Myocyte (in vitro differentiated cells): ENCODE measurements at places on chromosomes 2 and 18. TPM values are rescaled to one million over a fixed set of nuclear protein-coding genes. Genes with fewer than 3 reads are reported as not detected.
A peak's percentile ranks its signal among the peaks of the same experiment; 100 is the strongest.

DNA sequence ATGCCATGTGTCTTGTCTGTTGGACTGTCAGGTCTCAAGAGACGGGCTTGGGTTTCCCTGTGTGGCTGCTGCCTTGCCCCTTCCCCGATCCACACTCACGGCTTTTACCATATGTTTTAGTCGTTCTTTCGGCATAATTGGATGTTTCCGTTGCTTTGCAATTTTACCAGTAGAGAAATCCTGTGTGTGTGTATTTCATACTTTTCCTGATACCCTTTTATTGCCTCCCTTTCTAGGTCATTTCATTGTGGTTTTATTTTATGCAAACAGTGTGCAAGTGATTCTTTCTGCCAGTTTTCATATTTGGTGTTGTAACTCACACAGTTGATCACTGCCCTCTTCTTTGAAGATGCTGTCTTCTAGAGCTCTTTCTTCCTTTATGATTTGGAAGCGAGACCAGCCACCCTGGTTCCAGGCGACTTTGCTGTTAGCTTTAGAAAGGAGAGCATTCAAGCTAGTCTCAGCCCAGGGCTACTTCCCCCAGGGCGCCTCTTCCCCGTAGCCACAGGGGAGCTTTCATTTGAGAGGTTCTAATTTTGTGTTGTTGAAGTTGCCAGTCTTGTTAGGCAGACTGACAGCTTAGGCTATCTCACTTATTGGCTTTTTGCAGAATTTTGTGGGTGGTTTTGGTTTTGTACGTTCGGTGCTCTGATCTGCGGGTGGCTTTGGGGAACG is 17.0 kb downstream of the SH3BP4 start:
- DNase-seq, result no peak

DNA sequence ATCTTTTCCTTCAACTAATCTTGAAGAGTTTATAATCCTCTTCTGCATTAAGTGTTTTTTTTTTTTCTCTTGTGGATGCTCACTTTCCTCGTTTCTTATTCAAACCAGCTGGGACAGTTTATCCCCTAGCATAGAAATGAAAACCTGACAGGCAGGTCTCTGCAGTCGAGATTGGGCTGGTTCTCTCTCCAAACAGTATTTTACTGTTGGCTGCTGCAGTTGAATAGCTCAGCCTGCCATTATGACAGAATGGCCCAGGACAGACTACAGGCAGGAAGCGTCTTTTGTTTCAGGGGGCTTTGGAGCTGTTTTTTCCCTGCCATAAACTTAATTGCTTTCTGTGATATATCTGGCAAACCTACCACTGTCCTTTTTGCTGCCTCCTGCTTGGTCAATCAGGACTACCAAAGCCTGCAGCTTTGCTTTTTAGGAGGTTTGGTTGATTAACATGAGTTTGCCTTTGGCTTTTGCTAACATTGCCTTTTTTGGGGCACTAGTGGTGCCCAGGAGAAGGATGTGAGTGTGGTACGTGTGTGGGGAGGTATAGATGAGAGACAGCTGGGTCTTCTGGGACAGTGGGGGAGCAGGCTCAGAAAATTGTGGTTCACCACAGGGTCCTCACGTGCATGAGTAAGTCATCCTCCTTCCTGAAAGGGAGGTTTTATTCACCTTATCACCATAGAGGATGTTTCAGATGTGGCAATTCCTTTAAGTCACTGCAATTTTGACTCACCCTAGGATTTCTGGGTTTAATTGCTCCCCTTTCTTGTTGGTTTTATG is 128.7 kb downstream of the LYPD6B start:
- DNase-seq, result peak; percentile 50

DNA sequence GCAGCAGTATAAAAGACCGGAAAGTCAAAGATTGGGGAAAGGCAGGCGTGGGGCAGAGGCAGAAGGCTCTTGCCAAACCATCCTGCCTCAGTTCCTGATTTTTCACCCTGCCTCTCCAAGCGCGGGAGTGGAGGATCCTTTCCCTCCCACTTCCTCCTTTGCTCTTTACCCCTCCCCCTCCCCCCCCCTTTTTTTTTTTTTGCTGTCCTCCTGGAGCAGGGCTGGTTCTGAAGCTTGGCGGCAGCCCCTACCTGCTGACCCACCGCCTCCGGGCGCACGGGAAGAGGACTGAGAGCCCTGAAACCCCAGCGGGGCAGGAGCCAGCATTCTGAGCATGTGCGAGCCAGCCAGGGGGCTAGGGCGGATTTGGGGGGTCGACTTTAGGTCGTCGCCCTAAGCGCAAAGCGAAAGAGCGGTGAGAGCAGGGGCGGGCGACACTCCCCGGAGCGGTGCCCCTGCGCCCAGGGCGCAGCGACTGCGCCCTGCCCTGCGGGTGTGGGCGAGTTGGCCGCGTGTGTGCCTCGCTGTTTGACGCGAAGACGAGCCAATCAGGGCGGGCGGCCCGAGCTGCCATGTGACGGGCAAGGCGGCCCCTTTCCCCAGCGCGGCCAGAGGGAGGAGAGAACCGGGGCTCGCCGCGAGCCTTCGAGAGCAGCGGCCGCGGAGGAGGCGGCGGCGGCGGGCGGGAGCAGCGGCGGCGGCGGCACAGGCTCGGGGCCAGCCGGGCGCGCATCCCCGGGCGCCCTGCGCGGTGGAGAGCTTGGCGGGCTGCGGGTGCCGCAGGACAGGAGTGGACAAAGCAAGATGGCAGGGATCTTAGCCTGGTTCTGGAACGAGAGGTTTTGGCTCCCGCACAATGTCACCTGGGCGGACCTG is at the start of gene CERS6:
TSS of gene CERS6 (plus strand) at position 628 of the 876 bp plus-strand sequence. CDS start at position 805, 177 bp downstream.
- DNase-seq, result peak; percentile 97

- peak; percentile 80 for DNase-seq
These were observed 8.2 kb downstream of the GDF7 start for GRCh38 chr2:20674974-20675679.

DNA sequence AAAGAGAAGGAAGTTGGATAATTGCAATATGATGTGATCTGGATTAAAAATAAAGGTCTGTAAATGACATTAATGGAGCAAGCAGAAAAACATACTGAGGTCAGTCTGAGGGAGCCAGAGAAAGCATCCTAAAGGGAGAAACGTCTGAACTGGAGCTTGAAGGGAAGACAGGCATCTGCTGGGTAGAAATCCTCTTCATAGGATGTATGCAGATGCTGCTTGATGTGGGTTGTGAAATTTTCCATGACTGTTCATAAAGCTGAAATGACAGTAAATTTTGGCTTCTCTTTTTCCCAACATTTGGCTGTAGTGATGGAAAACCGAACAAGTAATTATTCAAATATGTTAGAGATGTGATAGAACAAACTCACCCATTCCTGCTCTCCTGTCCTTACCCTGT is 287.6 kb downstream of the CAMKMT start:
- no peak for DNase-seq

DNA sequence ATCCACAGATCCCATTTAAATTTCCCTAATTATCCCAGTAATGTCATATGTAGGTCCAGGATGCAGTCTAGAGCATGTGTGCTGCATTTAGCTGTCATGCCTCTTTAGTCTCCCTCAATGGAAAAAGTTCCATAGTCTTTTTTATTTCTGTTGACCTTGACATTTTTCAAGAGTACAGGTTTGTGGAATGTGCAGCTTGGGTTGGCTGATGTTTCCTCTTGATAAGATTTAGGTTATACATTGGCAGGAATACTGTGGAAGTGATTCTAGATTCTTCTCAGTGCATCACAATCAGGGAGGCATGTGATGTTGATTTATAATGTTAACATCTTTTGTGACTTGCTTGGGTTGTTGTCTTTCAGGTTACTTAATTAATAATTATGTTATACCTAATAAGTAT is 42.5 kb downstream of the PPM1B start:
- no peak for DNase-seq

DNA sequence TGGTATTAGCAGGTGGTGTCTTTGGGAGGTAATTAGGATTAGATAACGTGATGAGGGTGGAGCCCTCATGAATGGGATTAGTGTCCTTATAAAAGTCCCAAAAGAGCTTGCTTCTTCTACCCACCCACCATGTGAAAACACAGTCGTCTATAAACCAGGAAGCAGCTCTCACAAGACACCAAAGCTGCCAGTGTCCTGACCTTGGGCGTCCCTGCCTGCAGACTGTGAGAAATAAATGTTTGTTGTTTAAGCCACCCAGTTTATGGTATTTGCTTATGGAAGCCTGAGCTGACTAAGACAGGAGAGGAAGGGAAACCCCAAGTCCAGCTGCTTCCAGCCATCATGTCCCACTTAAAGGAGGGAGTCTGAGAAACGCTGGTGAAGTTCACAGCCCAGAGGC is 13.6 kb downstream of the ADI1 start:
- DNase-seq, result peak; percentile 83

DNA sequence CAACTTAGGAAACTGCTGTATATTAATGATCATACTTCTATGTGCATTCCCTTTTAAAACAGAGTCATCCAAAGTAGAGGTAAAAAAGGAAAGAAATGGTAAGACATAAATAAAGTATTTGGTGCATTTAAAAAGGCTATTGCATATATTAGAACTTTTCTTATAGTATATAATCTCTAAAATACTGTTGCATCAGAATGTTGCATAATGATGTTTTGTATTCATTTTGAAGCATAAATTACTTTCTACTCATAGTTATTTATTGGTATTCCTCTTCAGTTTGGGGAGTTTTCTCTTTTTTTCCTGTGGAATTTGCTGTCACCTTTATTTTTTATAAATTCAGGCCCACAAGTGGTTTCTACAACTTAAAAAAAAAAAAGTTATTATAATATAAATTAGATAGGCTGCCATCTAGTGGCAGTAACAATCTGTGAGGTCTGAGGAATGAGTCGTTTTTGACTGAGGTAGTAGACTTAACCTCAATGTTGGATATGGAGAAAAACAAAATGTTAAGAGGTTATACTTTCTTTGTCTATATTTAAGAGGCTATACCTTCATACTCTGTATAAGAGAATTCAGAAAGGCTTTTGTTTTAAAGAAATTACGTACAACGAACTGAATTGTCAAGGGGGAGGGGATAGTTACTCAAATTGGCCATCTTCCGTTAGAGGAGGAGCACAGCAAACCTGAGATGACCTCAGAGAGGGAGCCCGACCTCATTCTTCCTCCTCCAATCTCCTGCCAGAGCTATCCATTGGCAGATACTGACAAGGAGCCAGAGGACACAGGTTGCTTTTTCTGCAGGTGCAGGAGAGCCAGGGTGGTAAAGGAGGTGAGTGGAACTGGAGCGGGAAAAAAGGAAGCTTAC is 23.8 kb downstream of the ANKAR start:
- peak; percentile 65 for DNase-seq

Gene IL36RN
- total RNA-seq, result not detected in 2 replicates

Gene IL1R1
- total RNA-seq, result 12.9 and 13.9 TPM in 2 replicates

Gene ACMSD
- not detected in 2 replicates for total RNA-seq
